Trophoblast cell (in vitro differentiated cells and primary cell): ENCODE measurements at places on chromosomes 16 and 17.

DNA sequence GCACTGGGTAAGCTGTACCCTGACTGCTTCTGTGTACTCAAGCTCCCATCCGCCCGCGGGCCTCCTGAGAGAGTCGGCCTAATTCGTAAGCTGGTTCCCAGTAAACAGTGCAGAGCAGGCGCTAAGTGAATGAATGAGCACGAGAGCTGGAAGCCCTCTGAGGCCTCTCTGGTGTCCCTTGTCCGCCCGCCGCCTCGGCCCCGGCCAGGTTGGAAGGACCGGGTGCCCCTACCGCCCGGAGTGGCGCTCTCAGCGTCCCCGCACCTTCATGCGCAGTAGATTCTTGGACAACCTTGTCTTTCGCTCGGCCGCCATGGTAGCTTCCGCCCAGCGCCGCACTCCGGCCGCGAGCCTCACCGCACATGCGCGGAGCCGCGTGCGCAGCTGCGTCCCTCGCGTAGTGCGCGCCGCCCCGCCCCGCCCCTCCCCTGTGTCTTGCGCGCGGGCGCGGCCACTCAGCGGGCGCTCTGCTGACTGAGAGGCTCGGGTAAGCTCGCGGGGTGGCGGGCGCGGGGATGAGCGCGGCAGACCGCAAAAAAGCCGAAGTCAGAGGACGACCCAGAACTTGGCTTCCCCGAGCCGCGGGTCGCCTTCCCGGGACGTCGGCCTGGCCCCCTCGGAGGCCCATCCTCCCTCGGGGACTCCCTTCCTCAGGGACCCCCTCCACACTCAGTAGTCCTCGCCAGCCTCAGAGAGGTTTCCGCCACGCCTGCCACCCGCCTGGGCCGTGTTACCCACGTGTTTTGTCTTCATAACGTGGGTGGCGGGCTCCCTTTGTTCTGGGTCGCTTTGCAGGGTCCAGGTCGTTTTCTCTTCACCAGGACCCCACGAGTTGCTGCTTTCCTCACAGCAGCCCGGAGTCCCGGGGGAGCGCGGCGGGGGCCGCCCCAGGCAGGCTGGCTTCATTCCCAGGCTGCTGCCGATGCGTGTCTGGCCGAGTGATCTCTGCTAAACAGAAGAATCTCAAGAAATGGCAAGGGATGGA is at the start of gene MPHOSPH6:
Gene MPHOSPH6 (minus strand): TSS at position 364 of the 985 bp plus-strand sequence. CDS start 49 bp downstream, at position 315.
- peaks cover 6% of the 10 kb centered on the region for H3K36me3 ChIP-seq
- peaks cover 2% of the 10 kb centered on the region for H3K4me1 ChIP-seq

GRCh38 chr17:70905796-70906195 is 736.5 kb downstream of the KCNJ2 start:
- no peaks in the 10 kb centered on the region for H3K4me1 ChIP-seq
- H3K36me3 ChIP-seq: peaks cover 1% of the 10 kb centered on the region
- no peaks in the 10 kb centered on the region for H3K27me3 ChIP-seq
- H3K27ac ChIP-seq: peak overlapping the region; percentile 14
- no peak overlapping the region for H3K4me3 ChIP-seq

- H3K36me3 ChIP-seq: peaks cover 17% of the 10 kb centered on the region
- H3K27me3 ChIP-seq: no peaks in the 10 kb centered on the region
- no peak for DNase-seq
- H3K4me3 ChIP-seq: no peak overlapping the region
- no peak overlapping the region for H3K27ac ChIP-seq
Measured at GRCh38 chr17:76561332-76561731, 21.5 kb downstream of the PRCD start.

- H3K36me3 ChIP-seq: peaks cover 18% of the 10 kb centered on the region
- H3K27ac ChIP-seq: no peak overlapping the region
- DNase-seq: peak; percentile 46
- H3K4me1 ChIP-seq: peaks cover 26% of the 10 kb centered on the region
- no peak overlapping the region for H3K4me3 ChIP-seq
- no peaks in the 10 kb centered on the region for H3K27me3 ChIP-seq
Measured at GRCh38 chr16:57519796-57520360, 16.5 kb downstream of the CCDC102A start.

GRCh38 chr16:27892879-27893278 is 170.6 kb downstream of the GSG1L start:
- no peak overlapping the region for H3K27ac ChIP-seq
- H3K36me3 ChIP-seq: no peaks in the 10 kb centered on the region
- no peaks in the 10 kb centered on the region for H3K27me3 ChIP-seq
- DNase-seq: no peak
- no peaks in the 10 kb centered on the region for H3K4me1 ChIP-seq

DNA sequence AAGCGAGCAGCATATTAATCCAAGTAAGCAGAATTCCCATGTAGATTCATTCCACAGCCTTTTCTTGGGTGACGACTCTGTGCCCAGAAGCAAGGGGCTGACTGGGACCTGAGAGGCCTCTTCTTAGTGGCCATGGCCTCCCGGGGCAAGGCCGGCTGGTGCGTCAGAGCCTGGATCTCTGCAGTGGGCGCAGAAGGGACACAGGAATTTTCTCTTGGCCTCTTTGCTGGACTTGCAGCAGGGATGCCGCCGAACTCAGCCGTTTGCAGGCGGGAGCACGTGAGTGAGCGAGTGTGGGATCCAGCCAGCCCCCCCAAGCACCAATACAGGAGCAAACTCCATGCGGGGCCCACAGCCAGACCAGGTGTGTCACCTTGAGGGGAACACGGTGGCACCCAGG is 151.8 kb downstream of the RPTOR start:
- no peak overlapping the region for H3K27ac ChIP-seq
- no peak overlapping the region for H3K4me3 ChIP-seq
- peaks cover 9% of the 10 kb centered on the region for H3K4me1 ChIP-seq
- no peak for DNase-seq

GRCh38 chr16:64351121-64351520 is 770.7 kb downstream of the CDH11 start:
- DNase-seq: no peak
- no peaks in the 10 kb centered on the region for H3K36me3 ChIP-seq
- no peak overlapping the region for H3K27ac ChIP-seq
- no peaks in the 10 kb centered on the region for H3K27me3 ChIP-seq
- H3K4me1 ChIP-seq: no peaks in the 10 kb centered on the region

DNA sequence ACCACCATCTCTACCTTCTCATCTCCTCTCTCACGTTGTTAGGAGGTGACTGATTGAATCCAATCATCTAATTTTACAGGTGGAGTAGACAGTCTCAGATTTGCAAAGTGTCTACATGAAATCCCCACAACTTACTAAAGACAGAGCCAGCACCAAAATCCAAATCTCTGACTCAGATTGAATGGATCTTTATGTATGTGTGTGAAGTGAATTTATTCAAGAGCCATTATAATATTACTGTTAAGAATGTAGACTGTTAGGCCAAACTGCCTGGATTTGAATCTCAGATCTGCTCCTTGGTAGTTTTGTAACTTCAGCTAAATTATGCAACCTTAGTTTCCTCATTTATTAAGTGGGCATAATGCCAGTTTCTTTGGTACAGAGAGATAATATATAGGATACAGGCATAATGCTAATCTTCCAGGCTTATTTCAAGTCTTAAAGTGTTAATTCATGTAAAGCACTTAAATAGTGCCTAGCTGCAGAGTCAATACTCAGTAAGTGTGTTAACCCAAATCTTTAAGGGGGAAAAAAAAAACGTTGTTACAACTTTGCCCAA is 12.7 kb downstream of the CNEP1R1 start:
- no peak overlapping the region for H3K27ac ChIP-seq
- H3K4me3 ChIP-seq: no peak overlapping the region
- H3K36me3 ChIP-seq: peaks cover 8% of the 10 kb centered on the region

- peaks cover 4% of the 10 kb centered on the region for H3K4me1 ChIP-seq
- H3K36me3 ChIP-seq: no peaks in the 10 kb centered on the region
Measured at GRCh38 chr16:60681043-60681442, 1355.2 kb downstream of the CDH8 start.

DNA sequence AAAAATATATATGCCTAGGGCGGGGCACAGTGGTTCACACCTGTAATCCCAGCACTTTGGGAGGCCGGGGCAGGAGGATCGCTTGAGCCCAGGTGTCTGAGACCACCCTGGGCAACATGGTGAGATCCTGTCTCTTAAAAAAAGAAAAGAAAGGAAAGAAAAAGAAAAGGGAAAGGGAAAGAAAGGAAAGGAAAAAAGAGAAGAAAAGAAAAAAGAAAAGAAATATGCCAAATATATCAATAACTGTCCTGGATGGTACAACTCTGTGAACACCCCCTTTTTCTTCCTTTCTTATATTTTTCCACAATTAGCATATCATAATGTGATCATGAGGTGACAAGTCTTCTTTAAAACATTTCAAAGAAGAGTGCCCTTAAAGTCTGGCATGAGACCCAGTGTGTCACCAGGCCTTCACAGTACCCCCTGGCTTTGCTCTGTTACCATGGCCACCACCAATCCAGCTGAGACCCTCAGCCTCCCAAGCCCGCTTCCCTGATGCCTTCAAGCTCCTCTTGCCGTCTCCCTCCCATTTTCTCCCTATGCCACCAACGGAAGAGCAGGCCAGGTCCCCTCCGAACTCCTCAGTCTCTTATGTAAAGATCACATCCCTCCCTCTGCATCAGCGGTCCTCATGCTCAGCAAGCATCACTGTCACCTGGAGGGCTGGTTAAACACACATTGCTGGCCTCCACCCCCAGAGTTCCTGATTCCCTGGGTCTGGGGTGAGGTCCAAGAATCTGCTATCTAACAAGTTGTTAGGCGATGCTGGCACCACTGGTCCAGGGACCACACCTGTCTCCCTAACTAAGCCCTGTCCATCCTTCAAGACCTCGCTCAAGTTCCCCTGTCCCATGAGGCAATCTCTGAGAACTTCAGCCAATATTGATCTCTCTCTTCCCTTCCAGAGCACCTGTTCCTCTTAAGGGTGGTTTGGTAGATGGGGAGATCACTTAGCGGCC is 44.5 kb downstream of the CUEDC1 start:
- H3K27me3 ChIP-seq: no peaks in the 10 kb centered on the region
- H3K4me3 ChIP-seq: no peak overlapping the region
- H3K36me3 ChIP-seq: no peaks in the 10 kb centered on the region
- DNase-seq: no peak

DNA sequence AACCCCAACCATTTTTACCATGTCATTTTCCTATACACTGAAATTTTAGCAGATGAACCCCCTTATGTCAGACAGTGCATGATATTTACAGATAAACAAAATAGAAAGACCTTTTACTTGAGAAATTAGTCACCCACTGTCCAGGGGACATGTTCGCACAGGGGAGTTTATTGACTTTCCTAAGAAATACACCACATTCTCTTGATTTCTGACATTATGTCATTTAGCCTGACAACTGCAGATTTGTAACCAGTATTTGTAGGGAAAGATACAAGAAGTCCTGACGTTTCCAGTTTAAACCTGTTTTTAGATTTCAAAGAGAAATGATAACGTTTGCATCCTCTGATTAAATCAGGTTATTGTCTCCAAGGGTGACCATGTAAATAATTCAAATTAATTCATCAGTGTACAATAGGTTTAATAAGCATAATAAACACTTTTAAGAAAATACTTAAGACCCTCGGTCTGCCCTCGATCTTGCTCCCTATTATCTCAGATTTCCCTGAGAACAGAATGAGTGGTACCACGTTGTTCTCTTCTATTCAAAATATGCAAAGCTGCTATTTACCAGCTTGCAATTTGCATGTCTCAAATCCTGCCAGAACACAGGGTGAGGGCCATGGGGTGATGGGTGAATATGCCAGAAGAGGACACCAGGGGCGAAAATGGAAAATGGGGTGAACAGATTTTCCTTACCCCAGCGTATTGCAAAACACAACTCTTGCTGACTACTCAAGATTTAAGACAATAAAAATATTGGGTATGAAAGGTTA is 2.1 kb upstream of the LYRM9 start:
- H3K4me1 ChIP-seq: no peaks in the 10 kb centered on the region
- no peaks in the 10 kb centered on the region for H3K36me3 ChIP-seq
- H3K27me3 ChIP-seq: no peaks in the 10 kb centered on the region
- no peak overlapping the region for H3K27ac ChIP-seq
- H3K4me3 ChIP-seq: no peak overlapping the region

DNA sequence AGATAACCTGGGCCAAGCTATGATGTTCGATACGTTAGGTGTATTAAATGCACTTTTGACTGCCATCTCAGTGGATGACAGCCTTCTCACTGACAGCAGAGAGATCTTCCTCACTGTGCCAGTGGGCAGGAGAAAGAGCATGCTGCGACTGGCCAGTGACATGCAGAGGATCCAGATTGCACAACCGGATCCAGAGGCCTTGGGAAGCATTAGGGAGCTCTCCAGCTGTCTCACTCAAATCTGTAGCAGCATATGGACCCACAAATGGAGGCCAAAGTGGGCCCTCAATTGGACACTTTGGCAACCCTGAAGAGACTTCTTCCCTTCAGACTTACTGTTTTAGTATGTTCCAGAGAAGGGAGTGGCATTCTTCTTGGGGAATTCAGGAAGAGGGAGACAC is 20.9 kb downstream of the PDZD9 start:
- H3K27ac ChIP-seq: no peak overlapping the region
- H3K36me3 ChIP-seq: peaks cover 22% of the 10 kb centered on the region
- DNase-seq: no peak
